Esophagus muscularis mucosa (tissue), 4 donors: ENCODE measurements at places on chromosomes 16 and 17.

DNA sequence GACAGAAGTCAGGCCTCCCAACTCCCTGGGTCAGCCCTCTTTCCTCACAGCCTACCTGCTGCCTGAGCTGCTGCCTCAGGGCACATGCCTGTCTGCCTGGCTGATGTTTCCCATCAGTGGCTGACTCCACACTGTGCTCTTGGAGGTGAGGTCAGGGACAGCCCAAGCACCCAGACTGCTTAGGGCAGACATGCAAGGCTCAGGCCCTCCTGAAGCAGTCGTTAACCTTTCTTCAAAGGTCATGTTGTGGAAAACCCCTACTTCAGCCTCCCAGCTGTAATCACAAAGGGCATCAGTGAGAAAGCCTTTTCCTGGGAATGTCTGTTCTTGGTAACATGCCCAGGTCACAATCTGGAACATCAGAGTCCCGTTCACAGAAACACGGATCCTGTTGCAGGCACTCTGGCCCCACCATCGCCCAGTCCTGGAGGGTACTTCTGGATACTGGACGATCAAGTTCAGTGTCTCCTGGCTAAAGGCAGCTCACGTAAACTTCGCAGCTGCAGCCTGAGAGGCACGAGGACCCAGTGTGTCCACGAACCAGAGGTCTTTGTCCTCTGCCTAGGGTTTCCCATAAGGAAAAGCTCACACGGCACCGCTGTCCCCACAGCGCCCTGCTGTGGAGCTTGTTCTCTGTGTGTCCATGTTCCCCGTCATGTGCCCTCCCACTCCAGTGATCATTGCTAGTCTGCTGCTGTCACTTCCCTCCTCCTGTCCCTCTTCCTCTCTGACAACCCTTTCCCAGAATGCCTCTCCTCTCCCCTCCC is 54.9 kb downstream of the GNAO1 start:
- no peak overlapping the region for H3K4me3 ChIP-seq
- no peak for DNase-seq
- no peaks in the 10 kb centered on the region for H3K4me1 ChIP-seq
- no peak overlapping the region for H3K27ac ChIP-seq
- no peaks in the 10 kb centered on the region for H3K27me3 ChIP-seq

- H3K27me3 ChIP-seq = no peaks in the 10 kb centered on the region
- peak overlapping the region; percentile 10 for H3K27ac ChIP-seq
- peaks cover 10% of the 10 kb centered on the region for H3K4me1 ChIP-seq
- no peak for DNase-seq
- H3K4me3 ChIP-seq = no peak overlapping the region
Observed at GRCh38 chr16:50667497-50668367, 13.4 kb downstream of the SNX20 start.

DNA sequence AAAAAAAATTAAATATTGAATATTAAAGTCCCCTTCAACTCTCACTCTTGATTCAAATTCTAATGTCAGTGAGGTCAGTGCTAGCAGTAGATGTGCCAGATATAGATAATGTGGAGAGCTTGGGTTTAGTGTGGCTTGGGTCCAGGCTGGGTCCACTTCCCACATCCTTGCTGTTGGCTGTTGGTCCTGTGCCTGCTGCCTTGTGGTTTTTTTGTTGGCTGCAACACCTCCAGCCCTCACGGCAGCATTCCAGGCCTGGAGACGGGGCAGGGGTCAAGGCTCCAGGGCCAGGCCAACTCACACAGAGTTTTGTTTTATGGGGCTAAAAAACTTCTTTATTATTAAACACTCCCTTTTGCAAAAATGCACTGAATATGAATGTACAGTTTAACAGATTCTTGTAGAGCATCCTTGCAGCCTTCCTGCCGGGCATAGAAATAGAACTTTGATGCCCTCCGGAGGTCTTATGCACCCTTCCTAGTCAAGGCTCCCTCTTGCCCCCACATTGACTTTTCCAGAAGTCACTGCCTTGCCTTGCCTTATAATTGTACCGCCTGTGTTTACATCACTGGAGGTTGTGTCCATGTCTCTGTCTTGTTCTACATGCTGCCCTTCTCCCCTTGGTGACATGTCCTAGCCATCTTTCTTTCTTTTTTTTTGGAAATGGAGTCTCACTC is 25.5 kb upstream of the MYO15B start:
- no peak overlapping the region for H3K4me3 ChIP-seq
- peaks cover 20% of the 10 kb centered on the region for H3K36me3 ChIP-seq
- H3K4me1 ChIP-seq = peaks cover 4% of the 10 kb centered on the region
- no peaks in the 10 kb centered on the region for H3K27me3 ChIP-seq
- DNase-seq = no peak
- H3K27ac ChIP-seq = no peak overlapping the region

GRCh38 chr17:76843703-76844484 is 24.3 kb upstream of the MGAT5B start:
- peaks cover 30% of the 10 kb centered on the region for H3K27me3 ChIP-seq
- no peaks in the 10 kb centered on the region for H3K36me3 ChIP-seq
- H3K4me1 ChIP-seq = peaks cover 11% of the 10 kb centered on the region

DNA sequence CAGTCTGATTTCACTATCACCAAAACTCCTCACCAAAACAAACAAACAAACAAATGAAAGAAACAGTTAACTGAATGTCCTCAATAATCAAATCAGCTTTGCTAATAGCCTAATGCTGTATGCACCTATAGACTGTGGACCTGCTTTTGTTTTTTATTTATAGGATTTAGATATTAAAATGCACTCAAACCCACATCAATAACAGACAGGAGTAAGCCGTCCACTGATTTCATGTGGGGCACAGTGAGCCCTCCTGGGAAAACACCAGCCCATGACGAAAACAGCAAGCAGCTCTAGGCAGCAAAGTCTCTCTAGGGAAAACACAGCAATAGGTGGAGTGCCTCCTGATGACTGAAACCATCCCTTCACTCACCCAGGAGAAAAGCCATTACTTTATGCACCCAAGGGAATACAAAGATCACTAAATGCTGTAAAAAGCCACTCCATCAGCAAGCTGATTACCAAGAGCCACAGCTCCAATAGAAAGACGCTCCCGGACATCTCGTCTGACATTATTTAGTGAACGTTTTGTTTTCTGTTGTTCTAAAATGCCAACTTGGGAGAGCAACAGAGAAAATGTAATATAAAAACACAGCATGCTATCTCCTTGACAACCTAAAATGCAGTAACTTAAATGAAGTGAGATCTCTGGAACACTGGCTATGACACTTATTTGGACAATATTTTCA is 47.8 kb downstream of the ANKFY1 start:
- H3K4me3 ChIP-seq = no peak overlapping the region
- peak overlapping the region; percentile 35 for H3K27ac ChIP-seq
- DNase-seq = peak; percentile 26
- H3K27me3 ChIP-seq = no peaks in the 10 kb centered on the region
- peaks cover 38% of the 10 kb centered on the region for H3K4me1 ChIP-seq

- no peak for DNase-seq
- H3K4me1 ChIP-seq = peaks cover 4% of the 10 kb centered on the region
- no peak overlapping the region for H3K27ac ChIP-seq
- H3K36me3 ChIP-seq = no peaks in the 10 kb centered on the region
Observed at GRCh38 chr17:35460354-35460851, 11.8 kb upstream of the SLFN13 start.

- H3K4me1 ChIP-seq = peaks cover 14% of the 10 kb centered on the region
- no peak overlapping the region for H3K4me3 ChIP-seq
- H3K36me3 ChIP-seq = no peaks in the 10 kb centered on the region
- H3K27me3 ChIP-seq = no peaks in the 10 kb centered on the region
- no peak for DNase-seq
- H3K27ac ChIP-seq = no peak overlapping the region
Observed at GRCh38 chr17:17033466-17033865, 8.8 kb upstream of the MPRIP start.

GRCh38 chr17:83071966-83072562 is 7.3 kb upstream of the METRNL start:
- no peaks in the 10 kb centered on the region for H3K27me3 ChIP-seq
- DNase-seq = no peak
- H3K4me3 ChIP-seq = no peak overlapping the region

DNA sequence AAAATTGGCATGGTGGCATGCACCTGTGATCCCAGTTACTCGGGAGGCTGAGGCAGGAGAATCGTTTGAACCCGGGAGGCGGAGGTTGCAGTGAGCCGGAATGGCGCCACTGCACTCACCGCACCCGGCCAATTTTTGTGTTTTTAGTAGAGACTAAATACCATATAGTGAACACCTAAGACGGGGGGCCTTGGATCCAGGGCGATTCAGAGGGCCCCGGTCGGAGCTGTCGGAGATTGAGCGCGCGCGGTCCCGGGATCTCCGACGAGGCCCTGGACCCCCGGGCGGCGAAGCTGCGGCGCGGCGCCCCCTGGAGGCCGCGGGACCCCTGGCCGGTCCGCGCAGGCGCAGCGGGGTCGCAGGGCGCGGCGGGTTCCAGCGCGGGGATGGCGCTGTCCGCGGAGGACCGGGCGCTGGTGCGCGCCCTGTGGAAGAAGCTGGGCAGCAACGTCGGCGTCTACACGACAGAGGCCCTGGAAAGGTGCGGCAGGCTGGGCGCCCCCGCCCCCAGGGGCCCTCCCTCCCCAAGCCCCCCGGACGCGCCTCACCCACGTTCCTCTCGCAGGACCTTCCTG is at the start of gene HBQ1:
TSS of gene HBQ1 (plus strand) at position 359 of the 575 bp plus-strand sequence. CDS start at position 387, 28 bp downstream.
- peaks cover 44% of the 10 kb centered on the region for H3K27me3 ChIP-seq
- H3K36me3 ChIP-seq = no peaks in the 10 kb centered on the region

DNA sequence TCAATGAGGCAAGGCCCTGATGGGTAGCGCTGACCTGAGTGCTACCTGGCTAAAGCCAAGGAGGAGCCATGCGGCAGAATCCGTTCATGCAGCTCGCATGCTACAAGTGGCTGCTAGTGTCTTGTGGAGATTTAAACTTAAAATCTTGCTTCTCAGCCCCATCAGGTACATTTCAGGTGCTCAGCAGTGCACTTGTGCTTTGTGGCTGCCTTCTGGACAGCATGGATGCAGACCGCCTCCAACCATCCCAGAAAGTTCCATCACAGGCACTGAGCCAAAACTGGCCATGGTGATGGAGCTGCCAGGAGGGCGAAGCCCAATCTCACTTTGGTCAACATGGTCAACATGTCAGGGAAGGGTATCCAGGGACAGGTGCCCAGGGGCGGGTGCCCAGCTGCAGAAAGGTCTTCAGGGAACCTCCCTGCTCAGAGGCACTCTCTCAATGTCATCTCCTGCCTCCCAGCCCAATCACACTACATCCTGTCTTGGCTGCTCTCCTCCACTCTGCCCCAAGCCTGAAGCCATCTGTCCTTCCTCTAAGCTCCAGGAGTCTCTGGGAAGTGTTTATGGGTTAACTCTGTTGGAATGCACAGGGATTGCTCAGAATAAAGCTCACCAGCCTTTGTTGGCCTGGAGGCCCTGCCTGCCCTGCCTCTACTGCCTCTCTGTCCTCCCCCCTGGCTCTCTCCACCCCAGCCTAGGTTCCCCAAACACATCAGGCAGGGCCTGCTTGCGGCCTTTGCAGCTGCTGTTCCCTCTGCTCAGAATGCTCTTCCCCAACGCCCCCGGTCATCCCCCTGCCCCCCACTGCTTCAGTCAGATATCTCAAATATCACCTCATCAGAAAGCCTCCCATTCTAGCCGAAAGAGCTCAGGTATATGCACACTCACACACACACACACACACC is 18.3 kb upstream of the TNFRSF13B start:
- H3K27ac ChIP-seq = no peak overlapping the region
- no peaks in the 10 kb centered on the region for H3K36me3 ChIP-seq
- DNase-seq = no peak
- no peak overlapping the region for H3K4me3 ChIP-seq
- no peaks in the 10 kb centered on the region for H3K27me3 ChIP-seq

DNA sequence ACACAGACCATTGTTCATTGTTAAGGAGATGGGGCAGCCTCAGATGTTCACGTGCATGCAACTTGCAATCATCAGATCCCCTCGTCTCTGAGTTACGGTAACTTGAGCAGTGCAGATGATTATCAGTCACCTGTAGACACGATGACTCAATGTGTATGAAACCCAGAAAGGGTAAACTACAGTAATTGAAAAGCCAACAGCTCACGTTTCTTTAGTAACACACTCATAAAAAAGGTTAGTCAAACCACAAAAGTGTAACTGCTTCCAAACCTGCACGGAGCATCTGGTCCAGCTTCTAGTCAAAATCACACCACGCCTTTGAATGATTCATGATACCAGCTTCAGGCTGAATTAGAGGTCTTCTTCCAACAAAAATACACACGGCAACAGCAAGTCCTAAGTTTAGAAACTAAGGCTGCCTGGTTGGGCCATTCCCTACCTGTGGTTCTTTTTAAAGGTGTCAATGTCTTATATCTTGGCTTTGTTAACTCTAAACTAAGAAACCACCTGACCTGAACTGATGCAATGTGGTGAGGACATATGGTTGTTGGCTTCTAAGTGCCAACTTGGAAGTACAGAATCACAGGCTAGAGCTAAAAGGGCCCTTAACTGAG is 32.3 kb downstream of the GRB7 start:
- H3K27ac ChIP-seq = no peak overlapping the region
- H3K4me1 ChIP-seq = no peaks in the 10 kb centered on the region
- H3K36me3 ChIP-seq = no peaks in the 10 kb centered on the region
- H3K27me3 ChIP-seq = no peaks in the 10 kb centered on the region
- no peak for DNase-seq

DNA sequence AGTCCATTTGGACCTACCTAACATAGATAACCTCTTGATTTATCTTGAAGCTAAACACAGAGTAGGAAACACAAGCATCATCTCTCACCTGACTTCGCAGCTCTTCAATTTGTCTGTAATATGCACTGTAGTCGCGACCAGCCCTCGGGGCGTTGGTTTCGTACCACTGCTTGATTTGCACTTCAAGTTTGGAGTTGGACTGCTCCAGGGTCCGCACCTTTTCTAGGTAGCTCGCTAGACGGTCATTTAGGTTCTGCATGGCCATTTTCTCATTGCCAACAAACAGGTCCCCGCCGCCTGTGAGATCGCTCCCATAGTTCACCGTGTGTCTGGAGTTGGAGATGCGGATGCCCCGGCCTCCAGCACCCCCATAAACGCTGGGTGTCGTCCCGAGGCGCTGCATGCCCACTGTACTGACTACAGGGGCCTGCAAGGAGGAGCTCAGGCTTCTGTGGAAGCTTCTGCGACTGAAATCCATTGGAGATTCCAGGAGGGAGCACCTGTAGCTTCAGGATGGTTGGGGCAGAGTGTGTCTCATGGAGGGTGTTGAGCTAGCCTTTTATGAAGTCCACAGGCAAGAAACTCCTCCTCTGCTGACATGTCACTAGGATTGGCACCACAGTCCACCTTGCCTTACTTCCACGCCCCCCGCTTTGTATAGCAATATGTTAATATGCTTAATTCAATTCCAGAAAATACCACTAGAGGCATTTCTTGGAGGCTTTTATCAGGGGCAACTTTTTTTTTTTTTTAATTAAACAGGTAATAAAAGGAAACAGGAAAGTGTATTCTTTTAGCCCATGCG is at the start of gene KRT20:
TSS of gene KRT20 (minus strand) at position 535 of the 805 bp plus-strand sequence. CDS start at position 478, 57 bp downstream.
- no peak within 1 kb of the TSS for H3K27ac ChIP-seq
- H3K4me3 ChIP-seq = no peak within 1 kb of the TSS
- no peaks in the 10 kb centered on the region for H3K36me3 ChIP-seq
- no peaks in the 10 kb centered on the region for H3K27me3 ChIP-seq

- H3K27ac ChIP-seq = no peak overlapping the region
- H3K4me3 ChIP-seq = no peak overlapping the region
- no peaks in the 10 kb centered on the region for H3K27me3 ChIP-seq
- H3K36me3 ChIP-seq = no peaks in the 10 kb centered on the region
- no peaks in the 10 kb centered on the region for H3K4me1 ChIP-seq
- DNase-seq = no peak
Observed at GRCh38 chr16:35605921-35606320, 2146.5 kb downstream of the TP53TG3F start.
